GM12891 (cell line): ENCODE measurements at places on chromosomes 1 and 21.

DNA sequence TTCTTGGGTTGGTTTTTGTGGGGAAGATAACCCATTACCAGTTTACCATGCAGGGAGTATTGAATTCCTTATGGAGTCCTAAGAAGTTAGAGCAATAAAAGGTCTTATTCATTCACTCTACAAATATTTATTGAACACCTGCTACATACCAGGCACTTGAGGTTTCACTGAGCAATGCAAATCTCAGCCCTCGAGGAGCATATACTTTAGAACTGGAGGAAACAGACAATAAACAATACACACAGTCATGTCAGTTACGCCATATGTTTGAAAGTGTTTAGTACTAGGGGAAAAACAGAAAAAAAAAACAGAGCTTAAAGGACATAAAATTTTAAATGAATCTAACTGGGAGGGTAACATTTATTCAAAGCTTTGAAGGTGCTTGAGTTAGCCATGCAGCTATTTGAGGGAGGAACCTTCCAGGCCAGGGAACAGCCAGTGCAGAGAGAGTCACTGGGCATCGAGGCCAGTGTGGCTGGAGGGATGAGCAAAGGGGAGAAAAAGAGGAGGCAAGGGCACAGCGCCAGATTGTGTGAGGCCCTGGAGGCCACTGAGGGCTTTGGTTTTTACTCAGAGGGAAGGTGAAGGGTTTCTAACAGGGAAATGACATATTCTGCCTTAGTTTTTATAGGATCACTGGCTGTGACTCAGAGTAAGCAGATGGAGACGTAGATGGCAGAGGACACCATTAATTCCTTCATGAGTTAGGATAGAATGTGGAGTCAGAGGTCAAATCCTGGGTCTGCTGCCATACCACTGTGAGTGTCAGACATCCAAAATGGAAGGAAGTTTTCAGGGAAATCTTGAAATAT is 32.7 kb downstream of the C1orf21 start:
- no peak for DNase-seq

- peak; percentile 50 for DNase-seq
Measured at GRCh38 chr1:54791880-54792522, 9.1 kb downstream of the TTC22 start.

DNA sequence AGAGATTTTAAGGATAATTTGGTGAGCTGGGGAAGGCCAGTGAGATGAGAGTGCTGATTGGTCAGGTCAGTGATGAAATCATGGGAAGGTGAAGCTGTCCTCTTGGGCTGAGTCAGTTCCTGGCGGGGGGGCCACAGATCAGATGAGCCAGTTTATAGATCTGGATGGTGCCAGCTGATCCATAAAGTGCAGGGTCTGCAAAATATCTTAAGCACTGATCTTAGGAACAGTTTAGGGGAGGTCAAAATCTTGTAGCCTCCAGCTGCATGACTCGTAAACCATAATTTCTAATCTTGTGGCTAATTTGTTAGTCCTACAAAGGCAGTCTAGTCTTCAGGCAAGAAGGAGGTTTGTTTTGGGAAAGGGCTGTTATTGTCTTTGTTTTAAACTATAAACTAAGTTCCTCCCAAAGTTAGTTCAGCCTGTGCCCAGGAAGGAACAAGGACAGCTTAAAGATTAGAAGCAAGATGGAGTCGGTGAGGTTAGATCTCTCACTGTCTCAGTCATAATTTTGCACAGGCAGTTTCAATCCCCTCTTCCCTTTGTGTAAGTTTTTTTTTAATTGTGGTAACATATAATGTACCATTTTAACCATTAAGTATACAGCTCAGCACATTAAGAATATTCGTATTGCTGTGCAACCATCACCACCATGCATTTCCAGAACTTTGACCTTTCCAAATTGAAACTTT is 39.4 kb downstream of the PTAFR start:
- DNase-seq: no peak

DNA sequence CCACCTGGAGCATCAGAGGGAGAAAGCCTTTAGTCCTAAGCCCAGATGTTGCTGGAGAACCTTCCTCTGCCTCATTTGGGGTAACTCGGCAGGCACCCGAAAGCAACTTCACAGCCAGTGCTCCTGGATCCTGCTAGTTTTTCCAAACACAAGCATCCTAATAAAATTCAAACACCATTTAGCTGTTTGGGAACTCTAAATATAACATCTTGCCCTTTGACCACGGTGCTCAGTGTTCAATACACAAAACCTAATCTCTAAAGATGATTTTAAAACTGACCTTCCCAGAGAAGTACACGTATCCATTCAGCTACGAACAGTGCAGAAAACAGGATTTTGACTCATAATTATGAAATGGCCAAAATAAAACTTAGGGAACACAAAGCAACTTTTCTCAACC is 40.3 kb downstream of the PROX1 start:
- DNase-seq: no peak

DNA sequence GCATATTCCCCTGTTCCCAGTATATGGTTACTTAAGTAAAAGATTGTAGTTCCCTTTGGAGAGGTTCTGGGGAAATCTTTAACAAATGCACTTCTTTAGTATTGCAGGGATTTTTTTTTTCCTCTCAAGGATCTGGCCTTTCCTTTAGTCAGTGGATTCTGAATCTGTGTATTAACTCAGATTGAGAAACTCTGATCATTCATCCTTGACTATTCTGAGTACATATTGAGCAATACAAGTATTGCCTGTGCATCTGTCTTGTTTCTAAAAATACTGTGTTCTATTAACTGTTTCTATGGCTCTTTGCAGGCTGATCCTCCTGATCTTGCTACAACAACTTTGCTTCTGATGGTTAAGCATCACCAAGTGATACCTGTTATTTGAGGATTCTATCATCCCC is 67.8 kb upstream of the FGGY start:
- no peak for DNase-seq

DNA sequence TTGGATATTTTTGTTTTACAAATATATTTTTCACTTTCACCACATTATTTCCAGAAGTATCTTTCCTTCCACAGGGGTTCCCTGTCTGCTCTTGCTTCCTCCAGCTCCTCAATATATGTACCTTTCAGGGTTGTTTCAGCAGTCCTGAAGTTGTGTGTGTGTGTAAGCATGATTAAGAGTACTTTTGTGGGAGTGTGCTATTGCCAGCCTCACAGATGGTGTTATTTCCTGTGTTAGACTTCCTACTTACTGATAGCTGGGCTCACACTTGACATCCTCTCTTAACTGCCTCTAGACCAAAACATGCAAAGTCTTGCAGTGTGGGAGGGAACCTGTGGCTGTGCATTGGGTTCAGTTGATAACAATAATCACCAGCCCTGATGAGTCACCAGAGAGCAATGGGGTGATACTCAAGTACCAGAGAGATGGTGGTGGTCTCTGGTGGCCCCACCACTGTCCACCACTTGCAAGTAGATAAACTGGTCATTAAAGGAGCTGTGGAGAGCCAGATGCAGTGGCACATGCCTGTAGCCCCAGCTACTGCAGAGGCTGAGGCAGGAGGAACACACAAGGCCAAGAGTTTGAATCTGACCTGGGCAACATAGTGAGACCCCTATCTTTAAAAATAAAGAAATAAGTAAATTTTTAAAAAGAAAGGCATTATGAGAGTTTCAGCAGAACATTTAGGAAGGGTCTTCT is 126.7 kb downstream of the NR5A2 start:
- peak; percentile 33 for DNase-seq

DNA sequence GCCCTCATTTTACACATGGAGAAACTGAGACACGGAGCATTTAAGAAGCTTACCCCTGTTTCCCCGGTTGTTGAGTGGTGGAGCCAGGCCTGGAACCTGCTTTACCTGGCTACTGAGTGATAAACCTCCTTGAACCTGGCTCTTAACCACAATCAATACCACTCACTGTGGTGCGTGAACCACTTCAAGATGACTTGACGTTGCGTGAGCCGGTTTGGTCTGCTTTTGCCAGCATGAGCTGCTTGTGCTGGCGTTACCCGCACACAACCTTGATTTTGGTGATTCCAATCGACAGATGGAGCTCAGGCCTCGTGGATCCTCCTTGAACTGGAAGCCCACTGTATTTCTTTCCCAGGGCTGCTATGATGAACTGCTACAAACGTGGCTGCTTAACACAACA is 6.1 kb upstream of the TINAGL1 start:
- DNase-seq: no peak
